ENCODE measurements at places on chromosomes 1 and 21.
A peak's percentile ranks its signal among the peaks of the same experiment; 100 is the strongest.

- no peak for DNase-seq
These were observed 475.4 kb downstream of the PTPRU start for GRCh38 chr1:29711582-29712283.

- DNase-seq: no peak
These were observed 16.9 kb downstream of the SELL start for GRCh38 chr1:169694304-169695075.

DNA sequence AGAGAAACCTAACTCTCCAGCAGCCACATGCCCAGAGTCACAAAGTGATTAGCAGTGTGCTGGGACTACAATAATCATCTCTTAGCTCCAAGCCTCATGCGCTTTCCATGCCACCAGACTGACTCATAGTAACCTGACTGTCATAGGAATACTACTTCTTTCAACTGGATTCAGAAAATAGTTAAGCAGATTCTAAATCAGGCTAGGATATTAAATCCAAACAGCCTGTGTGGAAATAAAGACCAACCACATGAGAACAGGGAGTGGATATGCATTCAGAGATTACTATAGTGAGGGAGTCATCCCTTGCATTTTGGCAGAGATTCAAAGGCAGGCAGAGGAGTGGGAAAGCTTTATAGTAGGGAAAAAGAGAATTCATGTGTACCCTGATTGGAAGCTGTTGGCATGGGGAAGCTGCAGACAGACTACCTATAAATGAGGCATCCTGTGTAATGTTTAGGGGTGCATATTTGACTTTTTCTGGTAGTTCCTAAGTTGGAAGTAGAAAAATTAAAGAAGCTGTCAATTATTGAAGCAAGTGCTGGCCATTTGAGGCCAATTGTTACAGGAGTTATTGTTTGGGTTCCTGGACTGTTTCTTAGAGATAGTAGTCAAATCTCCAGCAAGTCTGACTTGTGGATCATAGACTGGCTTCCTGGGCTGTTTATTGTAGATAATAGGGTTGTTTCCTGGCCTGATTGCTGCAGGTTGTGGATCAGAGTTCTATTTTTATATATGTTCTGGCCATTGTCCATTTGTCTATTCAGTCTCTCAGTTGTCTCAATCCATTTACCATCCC is 31.7 kb upstream of the DNAH14 start:
- DNase-seq: no peak

DNA sequence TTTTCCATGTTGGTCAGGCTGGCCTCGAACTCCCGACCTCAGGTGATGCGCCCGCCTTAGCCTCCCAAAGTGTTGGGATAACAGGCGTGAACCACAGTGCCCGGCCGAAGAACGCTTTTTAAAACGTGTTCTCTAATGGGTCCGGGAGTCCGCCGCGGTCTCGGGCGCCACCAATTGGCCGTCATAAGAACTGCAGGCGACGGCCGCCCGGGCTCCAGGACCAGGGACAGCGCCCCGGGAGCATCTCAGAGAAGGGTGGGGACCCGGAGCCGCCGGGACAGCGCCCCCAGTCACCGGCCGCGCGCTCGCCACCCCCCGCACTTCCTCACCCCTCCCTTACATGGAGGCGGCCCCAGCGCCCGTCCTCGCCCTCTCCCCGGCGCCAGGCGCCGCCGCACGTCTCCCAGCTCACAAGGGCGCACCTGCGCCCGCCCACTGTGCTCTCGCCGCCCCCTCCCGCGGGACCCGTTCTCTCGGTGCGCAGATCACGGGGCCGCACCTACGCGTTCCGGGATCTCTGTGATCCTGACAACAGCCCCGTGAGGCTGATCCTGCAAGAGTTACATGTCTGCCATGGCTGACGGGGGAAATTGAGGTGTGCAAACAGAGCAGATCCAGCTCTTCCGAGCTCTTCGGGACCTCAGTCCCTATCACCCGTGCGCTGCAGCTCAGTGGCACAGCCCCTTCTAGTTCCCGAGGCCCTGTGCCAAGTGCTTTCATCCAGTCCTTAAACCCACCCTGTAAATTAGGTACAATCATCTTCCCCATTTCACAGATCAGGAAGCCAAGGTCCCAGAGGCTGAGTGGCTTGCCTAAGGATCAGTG is 9.8 kb downstream of the RAP1GAP start:
- DNase-seq: peak; percentile 68

- no peak for DNase-seq
These were observed 71.0 kb upstream of the LRRC53 start for GRCh38 chr1:74583397-74583796.
